ENCODE measurements at places on chromosomes 2 and 18.

DNA sequence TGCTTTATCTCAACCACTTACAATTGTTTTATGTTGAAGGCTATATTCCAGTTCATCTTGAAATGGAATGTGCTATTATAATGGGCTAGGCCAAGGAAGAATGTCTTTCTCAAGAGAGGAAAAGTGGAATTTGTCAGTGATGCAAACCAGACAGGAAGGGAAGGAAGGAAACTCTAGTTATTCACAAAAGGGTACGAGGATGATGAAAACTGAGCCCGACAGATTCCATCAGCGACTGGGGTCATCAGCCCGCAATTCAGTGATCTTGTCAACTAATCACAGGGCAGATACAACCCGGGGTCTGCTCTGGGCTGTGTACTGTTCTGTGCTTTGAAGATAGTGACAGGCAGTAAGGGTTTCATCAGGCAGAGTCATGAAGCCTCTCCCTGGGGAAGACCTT, 23.4 kb upstream of the LYPD6 start:
- DNase-seq: no peak

DNA sequence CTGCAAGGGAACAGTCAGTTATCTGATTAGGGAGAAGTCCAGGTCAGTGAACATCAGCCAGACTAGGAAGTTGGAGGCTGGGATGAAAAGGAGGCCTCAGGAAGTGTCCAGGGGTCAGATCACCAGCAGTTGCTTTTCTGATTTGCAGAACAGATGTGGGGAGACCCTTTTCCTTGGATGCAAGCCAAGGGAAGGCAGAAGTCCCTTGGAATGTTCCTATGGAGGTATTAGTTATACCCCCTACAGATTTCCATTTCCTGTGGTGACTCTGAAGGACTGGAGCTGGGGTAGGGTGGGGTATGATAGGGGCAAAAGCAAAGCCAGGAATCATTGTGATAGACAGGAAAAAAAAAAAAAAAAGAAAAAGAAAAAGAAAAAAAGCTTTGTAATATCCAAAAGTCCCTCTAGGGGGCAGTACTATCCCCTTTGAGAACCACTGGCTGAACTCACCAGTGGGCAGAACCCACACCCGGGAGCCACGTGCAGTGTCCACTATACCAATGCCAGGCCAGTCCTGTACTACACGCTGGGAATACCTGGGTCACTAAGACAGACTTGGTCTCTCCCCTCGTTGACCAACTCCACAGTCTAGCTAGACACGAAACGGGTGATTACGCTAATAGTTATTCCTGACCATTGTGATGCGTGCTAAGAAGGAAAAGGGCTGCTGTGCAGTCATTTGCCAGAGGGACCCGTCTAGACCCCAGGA, 7.4 kb downstream of the DYSF start:
- no peak for DNase-seq

- no peak for DNase-seq
Measured at GRCh38 chr2:26442707-26443106, 35.2 kb downstream of the OTOF start.

GRCh38 chr2:61091485-61091884, 25.8 kb downstream of the SANBR start:
- DNase-seq: no peak

GRCh38 chr2:189654641-189655040, 6.6 kb upstream of the ASNSD1 start:
- DNase-seq: peak; percentile 81

DNA sequence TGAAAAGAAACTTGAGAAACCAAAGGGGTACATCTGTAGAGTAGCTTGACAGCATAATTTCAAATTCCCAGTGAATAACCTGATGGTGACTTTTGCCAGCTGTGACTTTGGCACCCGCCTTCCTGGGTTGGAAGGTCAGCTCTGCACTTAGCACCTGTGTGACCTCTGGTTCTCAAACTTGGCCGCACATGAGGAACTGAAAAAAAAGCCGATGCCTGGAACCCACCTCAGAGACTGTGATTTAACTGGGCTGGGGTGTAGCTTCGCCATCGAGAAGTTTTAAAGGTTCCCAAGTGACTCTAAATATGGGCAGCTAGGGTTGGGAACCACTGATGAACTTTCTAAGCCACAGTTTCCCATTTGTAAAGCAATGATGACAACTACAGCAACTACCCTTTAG, 6.5 kb downstream of the EFEMP1 start:
- DNase-seq: no peak

- no peak for DNase-seq
Measured at GRCh38 chr18:6798896-6799295, 69.4 kb downstream of the ARHGAP28 start.

- peak; percentile 36 for DNase-seq
Measured at GRCh38 chr2:10911291-10912075, at the start of gene KCNF1. Gene KCNF1 (plus strand): TSS chr2:10911934. CDS start chr2:10912427, 493 bp downstream.

Measured in iris pigment epithelial cell (primary cell).